ENCODE measurements at places on chromosomes 4 and X. TPM values are rescaled to one million over a fixed set of nuclear protein-coding genes. Genes with fewer than 3 reads are reported as not detected.

- no peak for DNase-seq
Observed at GRCh38 chr4:102139132-102139573, 206.1 kb downstream of the SLC39A8 start.

DNA sequence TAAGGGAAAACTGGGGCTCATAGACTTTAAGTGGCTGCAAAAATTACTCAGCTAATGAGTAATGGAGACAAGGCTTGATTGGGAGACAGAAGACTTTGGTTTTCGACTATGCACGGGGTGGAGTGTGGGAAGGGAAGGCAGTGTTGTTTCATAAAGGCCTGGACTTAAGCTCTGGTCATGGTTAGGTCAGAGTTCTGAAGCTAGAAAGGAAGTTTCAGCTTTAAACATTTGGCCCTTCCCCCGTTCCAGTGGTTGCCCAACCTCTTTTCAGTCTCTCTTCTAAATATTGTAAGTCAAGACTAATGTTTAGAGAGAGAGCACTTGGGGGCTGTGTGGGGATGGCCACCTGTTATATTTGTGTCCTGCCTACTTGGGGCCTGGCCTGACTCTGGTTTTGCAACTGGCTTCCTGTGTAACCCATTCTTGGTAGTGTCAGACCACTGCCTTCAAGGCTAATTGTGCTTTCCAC lies 21.0 kb downstream of the MSN start:
- no peak for DNase-seq

DNA sequence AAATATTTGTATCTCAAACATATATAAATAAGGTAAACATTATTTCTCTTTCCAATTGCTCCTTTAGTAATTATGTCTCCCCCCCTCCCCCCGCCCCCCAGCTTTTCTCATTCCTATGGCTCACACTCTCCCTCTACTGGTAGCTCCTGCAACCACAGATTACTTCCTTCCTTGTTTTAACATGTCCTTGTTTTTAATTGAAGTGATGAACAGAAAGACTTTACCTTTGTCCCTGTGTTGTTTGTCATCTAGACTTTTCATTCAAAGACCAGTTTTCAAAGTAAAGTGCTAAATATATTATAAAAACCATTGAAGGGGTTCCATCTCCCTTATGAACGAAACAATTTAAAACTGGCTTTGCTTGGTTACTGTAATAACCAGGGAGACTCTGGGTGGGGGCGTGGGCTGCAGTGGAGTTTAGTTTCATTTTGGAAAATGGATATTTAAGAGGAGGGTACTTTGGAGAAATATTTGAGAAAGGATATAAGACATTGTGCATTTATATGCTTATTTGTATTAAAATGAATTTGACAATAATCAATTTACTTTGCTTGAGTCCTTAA lies 352.9 kb downstream of the RAPGEF2 start:
- DNase-seq, result no peak

DNA sequence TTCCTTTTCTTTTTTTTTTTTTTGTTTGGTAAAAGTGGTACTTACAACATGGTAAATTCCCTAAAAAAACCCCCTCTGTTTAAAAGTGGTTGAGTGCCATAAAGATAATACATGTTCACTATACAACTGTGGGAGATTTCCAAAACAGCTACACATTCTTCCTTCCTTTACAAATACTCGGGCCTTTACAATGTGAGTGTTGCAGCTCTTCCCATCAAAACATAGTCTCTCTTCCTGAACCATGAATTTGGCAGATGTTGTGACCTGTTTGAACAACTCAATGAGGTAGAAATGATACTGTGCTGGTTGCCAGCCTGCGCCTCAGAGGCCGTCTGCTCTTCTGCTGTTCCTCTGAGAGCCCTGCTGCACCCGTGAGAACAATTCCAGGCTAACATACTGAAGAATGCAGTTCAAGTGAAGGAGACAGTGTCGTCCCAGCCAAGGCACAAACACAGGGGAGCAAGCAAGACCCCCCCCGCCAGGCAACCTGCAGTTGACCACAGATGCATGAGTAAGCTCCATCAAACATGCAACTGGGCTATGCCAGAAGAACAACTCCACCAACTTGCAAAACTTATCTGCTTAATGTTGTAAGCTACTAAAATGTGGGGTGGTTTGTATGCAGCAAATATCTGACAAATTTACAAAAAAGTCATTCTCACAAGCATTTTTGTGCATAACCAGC lies 645.0 kb downstream of the PCDH7 start:
- DNase-seq, result no peak

The JCHAIN gene
- not detected for total RNA-seq

DNA sequence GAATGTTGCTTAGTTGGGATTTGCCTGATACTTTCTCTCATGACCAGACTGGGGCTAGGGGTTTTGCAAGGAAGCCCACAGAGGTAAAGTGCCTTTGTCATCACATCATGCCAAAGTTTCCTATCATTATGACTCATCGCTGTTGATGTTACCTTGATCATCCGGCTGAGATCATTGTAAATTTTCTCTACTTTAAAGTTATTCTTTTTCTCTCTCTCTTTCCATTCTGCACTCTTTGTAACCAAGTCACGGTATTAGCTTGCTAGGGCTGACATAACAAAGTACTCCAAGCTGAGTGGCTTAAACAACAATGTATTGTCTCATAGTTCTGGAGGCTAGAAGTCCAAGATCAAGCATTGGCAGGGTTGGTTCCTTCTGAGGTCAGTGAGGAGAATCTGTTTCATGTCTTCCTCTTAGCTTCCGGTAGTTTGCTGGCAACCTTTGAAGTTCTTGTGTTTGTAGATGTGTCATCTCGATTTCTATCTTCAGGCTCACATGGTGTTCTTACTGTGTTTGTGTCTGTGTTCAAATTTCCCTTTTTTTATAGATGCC lies 113.0 kb downstream of the DTHD1 start:
- peak; percentile 56 for DNase-seq
